ENCODE measurements at places on chromosomes 2 and 18. TPM values are rescaled to one million over a fixed set of nuclear protein-coding genes. Genes with fewer than 3 reads are reported as not detected.

TNS1 gene
- 71.2 TPM for total RNA-seq

TRAK2 gene
- 85.3 TPM for total RNA-seq

ABCG5 gene
- total RNA-seq: under 0.01 TPM

ITM2C gene
- total RNA-seq: 43.6 TPM

PDE1A gene
- 95.7 TPM for total RNA-seq

ZNF385B gene
- not detected for total RNA-seq

NEU2 gene
- not detected for total RNA-seq

MAB21L4 gene
- not detected for total RNA-seq

SERPINB13 gene
- total RNA-seq: not detected

TMEM163 gene
- 0.26 TPM for total RNA-seq

ZSCAN30 gene
- 22.1 TPM for total RNA-seq

STON1 gene
- total RNA-seq: 14.9 TPM

C18orf54 gene
- 3.9 TPM for total RNA-seq

PELI1 gene
- total RNA-seq: 13.2 TPM

ALLC gene
- total RNA-seq: not detected
